ENCODE measurements at places on chromosomes 1 and 21. TPM values are rescaled to one million over a fixed set of nuclear protein-coding genes. Genes with fewer than 3 reads are reported as not detected.

The LRRC71 gene
- not detected for total RNA-seq

- peak; percentile 99 for DNase-seq
These were observed at the start of gene SON for GRCh38 chr21:33542640-33543504. Gene SON, plus strand, starts transcription at chr21:33543038. Its CDS starts 55 bp downstream, at chr21:33543093.

- DNase-seq, result no peak
These were observed 223.1 kb downstream of the RPS6KC1 start for GRCh38 chr1:213274140-213274539.

DNA sequence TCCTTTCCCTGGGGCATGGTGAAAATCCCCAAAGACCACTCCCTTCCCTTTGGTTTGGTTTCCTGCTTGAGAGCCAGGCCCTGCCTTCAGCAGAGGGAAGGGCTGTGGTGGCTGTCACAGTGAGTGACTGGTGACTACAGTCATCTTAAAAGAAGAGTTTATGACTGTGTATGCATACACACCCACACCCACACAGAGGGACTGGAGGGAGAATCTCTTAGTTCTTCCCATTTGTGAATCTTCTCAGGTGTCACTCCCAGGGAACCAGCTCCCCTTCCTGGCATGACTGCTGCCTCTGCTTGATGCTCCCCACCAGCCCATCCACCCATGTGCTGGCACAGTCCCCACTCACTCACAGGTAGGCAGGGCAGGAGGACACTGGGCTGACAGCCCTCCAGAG is 3.9 kb upstream of the KCNA2 start:
- DNase-seq, result no peak

DNA sequence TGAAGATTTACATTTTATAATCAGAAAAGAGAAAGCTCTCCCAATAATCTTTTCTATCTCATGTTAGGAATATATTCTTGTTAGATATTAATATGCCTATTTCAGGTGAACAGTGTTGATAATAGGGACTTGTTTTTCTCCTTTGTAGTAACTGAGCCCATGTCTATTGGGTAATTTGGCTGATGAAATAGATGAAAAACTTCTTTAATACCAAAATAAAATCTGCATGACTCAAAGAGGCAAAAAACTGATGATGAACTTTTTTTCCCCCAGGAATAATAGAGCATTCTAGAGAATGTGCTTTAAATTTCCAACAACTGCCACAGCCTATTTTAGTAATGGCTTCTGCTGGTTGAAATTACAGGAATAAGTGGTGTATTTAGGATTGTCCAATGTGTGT is 178.9 kb upstream of the GREM2 start:
- no peak for DNase-seq

GRCh38 chr1:218171302-218171893 is 113.7 kb upstream of the RRP15 start:
- peak; percentile 33 for DNase-seq

GRCh38 chr1:157958263-157958662 is 35.2 kb upstream of the KIRREL1 start:
- DNase-seq, result no peak

GRCh38 chr1:10031461-10031860 is 1.3 kb upstream of the UBE4B start:
- no peak for DNase-seq

- no peak for DNase-seq
These were observed 118.7 kb downstream of the UBR4 start for GRCh38 chr1:19091196-19091953.

The OR14K1 gene
- not detected for total RNA-seq

DNA sequence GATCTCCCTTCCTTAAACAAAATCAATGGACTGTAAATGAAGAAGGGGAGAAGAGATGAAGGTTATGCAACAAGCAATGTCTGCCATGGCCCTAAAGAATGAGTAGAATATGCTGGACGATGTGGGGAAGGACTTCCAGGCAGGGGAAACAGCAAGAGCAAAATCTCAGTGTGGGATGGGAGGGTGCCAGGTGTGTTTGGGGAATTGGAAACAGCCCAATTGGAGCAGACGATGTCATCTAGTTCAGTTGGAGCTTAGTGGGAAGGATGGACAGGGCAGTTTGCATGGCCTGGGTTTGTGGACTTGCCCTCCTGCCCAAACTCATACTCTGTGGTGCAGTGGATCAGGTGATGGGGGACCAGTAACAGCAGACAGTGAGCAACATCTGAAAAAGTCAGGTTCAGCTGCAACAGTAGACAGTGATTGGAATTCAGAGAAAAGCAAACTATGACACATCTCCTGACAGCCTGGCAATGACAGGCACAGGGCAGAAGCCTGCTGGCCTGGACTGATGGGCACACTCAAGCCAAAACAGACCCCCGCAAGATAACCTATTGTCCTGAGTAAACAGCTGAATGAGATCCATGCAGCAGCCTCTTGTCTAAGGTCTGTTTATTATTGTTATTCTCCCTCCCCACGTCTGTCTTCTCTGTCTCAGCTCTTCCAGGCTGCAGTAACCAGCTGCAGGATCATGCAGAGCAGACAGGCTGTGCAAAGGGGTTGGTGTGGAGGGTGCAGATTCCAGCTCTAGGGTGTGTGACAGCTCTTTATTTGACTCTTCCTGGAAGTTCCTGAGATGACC is 50.5 kb upstream of the PRELP start:
- DNase-seq, result peak; percentile 60

- no peak for DNase-seq
These were observed 34.0 kb upstream of the ABCA4 start for GRCh38 chr1:94154989-94155388.

The CREG1 gene
- total RNA-seq, result 1,526 TPM

- DNase-seq, result no peak
These were observed 745.5 kb downstream of the LRRIQ3 start for GRCh38 chr1:73452522-73452921.

The TMPRSS2 gene
- not detected for total RNA-seq

GRCh38 chr1:167425482-167425881 is 92.8 kb downstream of the CD247 start:
- no peak for DNase-seq

- no peak for DNase-seq
These were observed 11.8 kb downstream of the INAVA start for GRCh38 chr1:200906491-200906890.

GRCh38 chr21:46448108-46448507 is 10.6 kb upstream of the DIP2A start:
- DNase-seq, result no peak

The LHX8 gene
- total RNA-seq, result not detected

GRCh38 chr1:221993444-221993948 is 251.6 kb upstream of the DUSP10 start:
- no peak for DNase-seq

DNA sequence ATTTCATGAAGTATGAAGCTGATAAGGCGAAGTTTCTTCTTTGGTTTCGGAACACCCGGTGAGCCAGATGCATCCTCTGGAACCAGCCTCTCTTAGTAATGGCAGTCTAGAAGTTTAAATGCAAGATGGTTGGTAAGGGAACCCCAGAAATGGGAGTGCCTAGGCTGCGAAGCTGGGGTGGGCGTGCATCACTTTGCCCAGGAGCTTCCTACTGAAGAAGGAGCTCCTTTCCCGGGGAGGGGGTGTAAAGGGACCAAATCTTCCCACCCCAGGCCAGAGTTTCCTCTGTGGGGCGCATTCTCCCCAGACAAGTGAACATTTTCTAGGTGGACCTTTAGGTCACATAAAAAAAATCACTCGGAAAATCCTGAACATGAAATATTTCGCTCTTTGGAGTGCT is 4.4 kb downstream of the TFF2 start:
- no peak for DNase-seq

GRCh38 chr21:15682977-15683376 is 46.8 kb upstream of the USP25 start:
- DNase-seq, result no peak

DNA sequence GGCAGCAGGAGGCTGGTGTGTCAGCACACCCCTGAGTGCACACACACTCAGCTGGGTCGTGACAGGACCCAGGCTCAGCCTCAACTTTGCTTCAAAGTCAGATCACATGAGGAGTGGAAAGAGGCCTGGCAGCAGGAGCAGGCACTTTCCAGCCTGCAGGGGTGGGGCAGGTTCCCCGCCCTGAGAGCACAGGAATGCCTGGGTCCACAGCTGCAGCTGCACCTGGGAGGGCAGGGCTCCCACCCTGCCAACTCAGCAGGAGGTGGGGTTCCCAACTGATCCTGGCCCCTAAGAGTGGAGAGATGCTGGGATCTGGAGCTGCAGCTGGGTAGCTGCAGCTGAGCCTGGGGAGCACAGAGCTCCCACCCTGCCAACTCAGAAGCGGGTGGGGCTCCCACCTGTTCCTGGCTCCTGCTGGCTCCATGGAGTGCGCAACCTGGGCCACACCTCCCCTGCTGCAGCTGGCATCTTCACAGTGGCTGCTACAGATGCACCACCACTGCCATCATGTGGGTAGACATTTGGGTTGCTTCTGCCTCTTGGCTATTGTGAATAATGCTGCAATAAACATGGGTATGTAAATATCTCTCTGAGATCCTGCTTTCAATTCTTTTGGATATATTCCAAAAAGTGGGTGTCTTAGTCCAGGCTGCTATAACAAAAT is 415.4 kb downstream of the TTLL7 start:
- no peak for DNase-seq

The LY9 gene
- total RNA-seq, result not detected

The TBX15 gene
- 7.0 TPM for total RNA-seq

The SLAMF8 gene
- not detected for total RNA-seq

GRCh38 chr21:14533499-14534428 is 12.4 kb downstream of the SAMSN1 start:
- DNase-seq, result no peak

The RHEX gene
- not detected for total RNA-seq

- peak; percentile 88 for DNase-seq
These were observed 71.0 kb downstream of the NFASC start for GRCh38 chr1:204941421-204942338.

The MGST3 gene
- total RNA-seq, result 86.1 TPM

GRCh38 chr1:216119600-216119999 is 303.6 kb downstream of the USH2A start:
- peak; percentile 12 for DNase-seq

GRCh38 chr1:89519779-89520358 is 4.8 kb upstream of the LRRC8B start:
- DNase-seq, result no peak

GRCh38 chr1:32263744-32264143 is 12.7 kb downstream of the LCK start:
- DNase-seq, result no peak

GRCh38 chr1:8911416-8912309 is 33.2 kb upstream of the ENO1 start:
- DNase-seq, result no peak

DNA sequence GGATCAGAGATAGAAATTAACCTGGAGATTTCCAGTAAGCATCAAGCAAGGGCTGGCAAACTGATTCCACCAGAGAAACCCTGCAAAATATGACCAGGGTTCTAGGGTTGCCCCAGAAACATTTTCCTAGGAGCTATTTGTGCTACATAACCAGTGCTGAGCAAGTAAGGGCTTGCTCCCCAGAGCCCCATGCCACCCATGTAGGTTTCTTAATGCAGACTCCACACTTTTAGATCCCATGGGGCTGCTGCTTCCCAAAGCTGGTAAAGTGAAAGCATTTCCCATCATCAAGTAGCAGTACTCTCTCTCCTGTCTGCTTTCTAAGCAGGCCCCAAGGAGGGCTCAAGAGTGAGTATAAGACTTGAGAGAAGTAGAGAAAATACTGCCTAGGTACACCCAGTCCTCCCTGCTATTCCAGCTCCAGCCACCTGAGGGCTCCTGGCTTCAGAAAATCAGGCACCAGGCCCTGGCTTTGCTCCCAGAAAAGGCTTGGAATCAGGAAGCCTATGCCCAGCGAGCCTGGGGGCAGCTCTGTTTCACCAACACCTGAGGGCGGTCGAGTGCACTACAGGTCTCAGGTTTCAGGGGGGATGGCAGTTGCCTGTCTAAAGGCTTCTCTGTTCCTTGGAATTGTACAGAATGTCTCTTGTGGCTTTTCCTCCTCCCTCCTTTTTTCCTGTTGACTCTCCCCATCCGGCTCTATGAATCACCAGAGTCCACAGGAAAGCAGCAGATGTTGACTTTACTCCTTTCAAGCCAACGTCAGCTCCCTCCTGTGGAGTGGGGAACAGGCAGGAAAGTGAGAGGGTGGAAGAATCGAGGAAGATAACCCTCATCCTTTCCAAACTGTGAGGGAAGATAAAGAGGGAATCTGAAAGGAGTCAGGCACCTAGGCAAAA is 6.2 kb upstream of the ANKRD35 start:
- DNase-seq, result peak; percentile 97

GRCh38 chr21:33771976-33772375 is 129.7 kb downstream of the ITSN1 start:
- DNase-seq, result no peak

- DNase-seq, result no peak
These were observed 14.8 kb downstream of the ADORA3 start for GRCh38 chr1:111488669-111489068.

The LCE5A gene
- not detected for total RNA-seq

DNA sequence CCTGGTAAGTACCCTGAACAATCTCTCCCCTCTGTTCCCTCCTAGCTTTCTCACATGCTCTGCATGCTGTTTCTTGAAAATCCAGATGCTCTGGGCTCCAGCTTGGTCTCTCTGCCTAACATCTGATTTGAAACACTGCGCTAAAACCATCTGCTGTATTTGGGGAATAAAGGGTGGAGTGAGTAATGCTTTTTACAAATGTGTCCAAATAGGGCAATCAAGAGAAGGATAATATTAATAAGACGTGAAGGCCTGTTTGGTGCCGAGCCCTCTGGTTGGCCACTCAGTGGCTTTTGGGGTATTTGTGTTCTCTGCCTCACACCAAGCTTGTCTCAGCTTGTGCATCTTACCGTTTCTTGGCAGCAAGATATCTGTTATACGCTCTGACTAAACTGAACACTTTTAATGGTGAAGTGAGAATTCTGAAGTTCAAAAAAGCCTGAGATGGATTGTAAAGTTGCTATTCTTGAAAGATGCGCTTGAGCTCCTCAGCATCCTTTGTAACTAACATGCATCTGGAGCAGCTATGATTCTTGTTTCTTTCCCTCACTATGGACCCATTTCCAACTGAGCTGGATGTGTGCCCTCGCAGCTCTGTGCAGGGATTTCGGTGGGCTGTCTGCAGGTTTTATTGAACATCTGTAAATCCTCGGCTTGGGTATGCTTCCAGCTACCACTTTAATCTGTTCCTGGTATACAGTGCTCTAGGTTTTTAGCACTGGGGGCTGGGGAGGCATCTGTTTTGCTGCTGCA is 269.4 kb downstream of the RWDD3 start:
- DNase-seq, result no peak

GRCh38 chr1:156359973-156360372 is 9.0 kb upstream of the RHBG start:
- no peak for DNase-seq

DNA sequence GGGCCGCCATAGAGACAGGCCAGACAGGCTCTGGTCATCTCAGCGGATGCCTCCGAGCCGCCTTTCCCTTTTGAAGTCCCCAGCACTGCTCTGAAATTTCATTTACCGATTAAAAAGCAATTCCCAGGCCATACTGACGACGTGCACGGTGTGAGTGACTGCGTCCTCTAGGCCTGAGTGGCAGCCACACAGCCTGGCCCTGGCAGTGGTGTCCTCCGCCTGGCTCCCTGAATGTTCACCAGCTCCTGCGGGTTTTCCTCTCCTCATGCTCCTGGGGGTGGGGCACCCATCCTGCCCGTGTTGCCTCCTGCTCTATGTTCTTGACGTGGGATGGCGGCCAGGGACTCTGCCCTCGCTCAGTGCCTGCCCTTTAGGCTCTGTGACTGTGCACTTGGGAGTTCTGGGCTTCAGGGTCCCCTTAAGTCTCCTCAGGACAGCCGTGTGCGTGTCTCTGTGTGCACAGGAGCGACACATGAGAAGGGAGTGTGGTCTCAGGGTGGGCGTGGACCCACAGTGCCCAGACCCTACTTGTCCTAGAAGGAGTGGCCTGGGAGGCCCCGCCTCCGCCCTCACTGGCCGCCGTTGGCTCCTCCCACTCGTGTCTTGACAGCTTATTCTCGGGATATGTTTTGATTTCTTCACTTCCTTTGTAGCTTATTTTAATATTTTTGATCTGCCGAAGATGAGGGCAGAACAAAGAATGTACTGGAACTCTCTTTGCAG is 3.6 kb downstream of the SKI start:
- peak; percentile 66 for DNase-seq
